Aorta (tissue), 5 donors: ENCODE measurements at places on chromosomes 11 and 22.
A peak's percentile ranks its signal among the peaks of the same experiment; 100 is the strongest.

GRCh38 chr11:75311858-75312288, 39.6 kb downstream of the ARRB1 start:
- DNase-seq, result peak; percentile 86

- DNase-seq, result no peak
These were observed 18.8 kb downstream of the SAMM50 start for GRCh38 chr22:43974028-43974545.

DNA sequence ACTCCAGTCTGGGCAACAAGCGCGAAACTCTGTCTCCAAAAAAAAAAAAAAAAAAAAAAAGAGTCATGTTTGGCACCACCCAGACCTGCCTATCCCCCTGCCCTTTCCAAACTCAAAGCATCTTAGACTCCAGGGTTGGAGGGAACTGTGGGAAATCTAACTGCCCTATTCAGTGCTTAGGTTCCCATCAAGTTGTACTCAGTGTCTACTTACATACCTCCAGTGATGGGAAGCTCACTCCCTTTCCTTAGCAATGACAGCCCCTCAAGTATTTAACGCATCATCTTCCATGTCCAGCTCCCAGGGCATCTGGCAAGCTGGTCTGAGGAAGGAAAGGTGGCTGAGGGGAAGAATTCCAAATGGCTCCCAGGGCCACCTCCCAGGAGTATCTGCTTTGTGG, 3.0 kb downstream of the ACTN3 start:
- DNase-seq, result no peak

DNA sequence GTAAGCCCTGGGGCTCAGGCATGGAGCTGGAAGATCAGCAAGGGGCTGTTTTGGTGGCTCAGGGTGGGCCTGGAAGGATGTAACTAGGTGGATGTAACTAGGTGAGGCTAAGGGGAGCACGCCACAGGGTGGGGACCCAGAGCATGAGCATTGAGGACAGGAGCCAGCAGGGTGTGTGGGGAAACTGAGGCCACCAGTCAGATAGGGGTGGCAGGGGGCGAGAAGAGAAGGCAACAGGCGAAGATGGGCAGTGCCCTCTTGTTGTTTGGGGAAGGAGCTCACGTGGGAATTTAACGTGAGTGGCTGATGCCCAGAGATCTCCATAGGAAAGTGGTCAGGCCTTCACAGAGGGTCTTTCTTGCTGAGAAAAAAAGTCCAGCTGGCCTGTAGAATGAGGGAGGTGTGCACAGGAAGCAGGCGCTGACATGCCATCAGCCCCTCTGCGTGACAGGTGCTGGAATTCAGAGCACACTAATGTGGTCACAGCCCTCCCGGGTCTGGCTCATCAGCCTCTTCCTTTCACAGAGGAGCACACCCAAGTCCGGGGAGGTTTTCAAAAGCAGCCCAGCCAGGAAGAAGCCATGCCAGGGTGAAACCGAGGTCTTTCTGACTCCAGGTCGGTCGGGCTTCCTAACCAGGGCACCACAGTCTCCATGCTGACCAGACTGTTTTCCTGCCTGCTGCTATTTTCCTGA, 54.6 kb upstream of the PAX6 start:
- DNase-seq, result no peak

DNA sequence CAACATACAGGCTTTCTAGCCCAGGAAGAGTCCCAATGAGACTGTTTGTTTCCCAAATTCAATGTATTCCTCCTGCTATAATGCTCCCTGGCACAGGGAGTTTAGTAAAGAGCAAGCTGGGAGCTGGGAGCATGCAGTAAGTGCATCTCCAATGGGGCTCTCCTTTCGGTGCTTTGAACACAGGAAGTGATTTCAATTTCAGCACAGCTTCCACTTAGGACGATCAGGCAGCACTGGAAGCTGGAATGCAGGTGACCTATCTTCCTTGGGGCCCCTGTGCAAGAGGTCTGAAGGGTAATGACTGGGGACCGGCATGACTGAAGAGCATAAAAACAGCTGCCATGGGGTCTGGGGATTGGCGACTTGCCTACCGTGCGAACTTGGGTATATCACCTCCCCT, 76.0 kb downstream of the LARGE1 start:
- DNase-seq, result no peak

GRCh38 chr11:11538277-11538960, 83.4 kb downstream of the GALNT18 start:
- peak; percentile 73 for DNase-seq
